ENCODE measurements at places on chromosomes 3 and 15.

DNA sequence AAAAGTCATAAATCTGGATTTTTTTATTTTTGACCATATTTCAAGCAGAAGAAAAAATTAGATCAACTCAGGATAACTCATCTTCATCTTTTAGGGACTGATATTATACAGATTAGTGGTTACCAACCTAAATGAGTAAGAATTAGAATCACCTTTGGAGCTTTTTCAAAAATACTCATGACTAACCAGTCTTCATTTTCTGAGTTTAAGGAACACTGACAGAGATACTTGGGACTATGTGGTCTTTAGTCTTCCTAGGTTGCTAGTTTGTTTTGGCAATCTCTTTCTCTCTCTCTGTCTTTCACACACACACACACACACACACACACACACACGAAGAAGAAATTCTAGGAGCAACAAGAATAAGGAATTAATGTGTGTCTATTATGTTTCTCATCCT, 50.1 kb downstream of the TMOD3 start:
- DNase-seq = no peak

GRCh38 chr3:117079997-117080396, 370.4 kb downstream of the TUSC7 start:
- DNase-seq = no peak

DNA sequence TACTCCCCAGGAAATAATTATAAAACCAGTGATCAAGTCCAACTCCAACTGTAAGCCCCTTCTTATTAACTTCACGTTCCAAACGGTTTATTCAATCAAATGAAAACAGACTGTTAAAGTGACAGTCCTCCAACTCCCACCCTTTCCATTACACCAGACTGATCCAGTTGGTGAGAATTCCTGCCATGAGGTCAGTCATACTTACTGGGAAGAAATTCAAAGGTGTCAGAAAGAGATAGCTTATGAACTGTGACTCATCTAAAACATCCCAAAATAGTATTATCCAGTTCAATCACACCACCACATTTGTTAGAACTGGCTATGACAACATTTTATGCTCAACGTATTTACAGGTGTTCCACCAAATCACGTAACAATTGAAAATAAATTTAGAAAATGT, 19.5 kb downstream of the SMARCC1 start:
- DNase-seq = no peak

DNA sequence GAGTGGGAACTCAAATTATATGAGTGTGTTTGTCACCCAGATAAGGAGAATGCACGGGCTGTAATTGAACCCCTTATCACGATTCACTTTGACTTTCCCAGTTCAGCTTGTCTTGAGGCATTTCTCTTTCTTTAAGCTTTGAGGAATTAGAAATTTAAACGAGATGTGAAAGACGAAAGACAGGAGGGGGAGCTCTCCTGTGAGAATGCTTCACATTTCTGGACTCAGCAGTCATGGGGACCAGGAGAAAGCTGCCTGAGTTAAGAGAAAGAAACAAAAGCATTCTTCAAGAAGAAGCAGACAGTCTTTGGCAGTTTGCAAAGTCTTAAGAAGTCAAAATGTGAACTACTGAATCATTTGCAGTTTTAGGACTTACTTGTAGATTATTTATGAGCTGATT, 205.6 kb downstream of the NECTIN3 start:
- DNase-seq = no peak

DNA sequence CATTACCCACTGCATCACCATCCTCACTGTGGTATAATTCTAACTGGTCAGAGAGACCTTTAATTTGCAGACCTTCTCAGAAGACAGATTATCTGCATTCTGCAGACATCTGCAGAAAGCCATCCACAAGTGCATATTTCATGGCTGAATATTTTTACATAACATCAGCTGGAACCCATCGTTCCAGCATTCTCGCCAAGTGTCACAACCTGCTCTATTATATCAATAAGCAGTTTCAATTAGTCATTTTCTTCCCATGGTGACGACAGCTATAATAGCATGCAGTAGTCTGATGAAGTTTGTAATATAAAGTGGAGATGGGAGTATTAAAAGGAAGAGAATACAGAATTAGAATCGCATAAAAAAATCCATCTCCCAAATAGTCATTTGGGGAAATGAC, 334.7 kb downstream of the FHIT start:
- no peak for DNase-seq

DNA sequence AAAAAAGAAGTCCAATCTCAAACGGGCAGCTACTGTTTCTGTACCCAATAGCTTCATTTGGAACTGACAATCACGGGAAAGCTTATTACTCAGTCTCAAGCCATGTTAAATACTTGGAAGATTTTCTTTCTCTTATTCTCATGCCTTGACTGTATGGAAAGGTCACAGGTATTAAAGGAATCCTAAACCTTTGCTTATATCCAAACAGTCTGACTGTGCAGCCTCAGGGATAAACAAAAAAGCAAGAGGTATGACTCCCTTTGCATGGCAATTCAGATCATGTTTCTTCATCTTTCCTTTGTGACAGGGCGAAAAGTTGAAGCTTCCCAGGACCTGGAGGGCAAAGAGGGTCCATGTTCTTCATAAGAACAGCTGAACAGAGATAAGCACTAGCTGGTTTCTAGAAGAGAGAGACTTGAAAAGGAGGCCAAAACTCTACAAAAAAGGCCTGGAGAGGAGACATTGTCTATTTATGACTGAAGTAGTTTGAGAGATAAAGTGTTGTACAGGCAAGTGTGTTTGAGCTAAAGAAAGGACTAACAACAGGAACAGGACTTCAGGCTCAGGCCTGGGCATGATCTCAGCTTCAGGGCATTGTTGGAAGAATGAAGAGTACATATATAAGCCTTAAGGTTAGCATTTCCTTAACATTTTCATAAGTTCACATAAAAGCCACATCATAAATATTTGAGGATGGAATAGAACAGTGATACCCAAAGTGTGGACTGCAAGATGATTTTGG, 231.0 kb upstream of the THRB start:
- DNase-seq = no peak

DNA sequence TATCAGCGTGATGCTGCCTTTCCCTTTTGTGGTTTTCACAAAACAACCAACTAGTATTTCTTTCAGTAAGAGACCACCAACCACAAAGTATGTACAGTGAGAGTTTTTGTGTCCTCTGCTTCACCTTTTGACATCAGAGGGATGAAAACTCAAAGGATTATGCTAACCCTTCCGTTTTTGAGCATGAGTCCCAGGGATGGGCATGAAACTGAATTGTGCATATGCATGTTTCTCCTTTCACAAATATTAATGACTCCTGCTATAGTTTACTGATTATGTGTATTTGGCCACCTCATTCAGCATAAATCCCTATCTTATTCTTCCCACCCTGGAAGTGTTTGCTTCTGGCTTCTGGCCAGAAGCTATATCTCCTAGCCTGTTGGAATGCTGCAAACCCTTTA, 59.2 kb downstream of the RSRC1 start:
- DNase-seq = no peak

GRCh38 chr15:40722934-40723333, 28.0 kb downstream of the RAD51 start:
- DNase-seq = no peak

GRCh38 chr15:70376031-70376928, 278.6 kb upstream of the TLE3 start:
- no peak for DNase-seq

DNA sequence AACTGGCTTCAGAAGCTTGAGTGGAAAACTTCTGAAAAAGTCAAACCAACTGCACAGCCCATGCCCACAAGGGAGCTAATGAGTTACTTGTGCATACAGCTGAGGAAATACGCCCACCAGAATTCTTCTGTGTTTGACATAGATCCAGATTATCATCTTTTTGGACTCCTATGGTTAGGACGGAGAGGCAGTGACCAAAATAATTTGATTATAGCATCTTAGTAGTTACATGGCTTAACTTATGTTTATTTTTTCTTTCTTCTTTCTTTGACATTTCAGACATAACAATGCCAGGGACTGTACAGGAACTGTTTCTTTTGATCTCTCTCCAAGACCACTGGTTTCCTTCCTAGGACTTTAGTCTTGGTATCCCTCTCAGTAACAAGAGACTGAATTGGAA, 246.1 kb upstream of the RASGRP1 start:
- no peak for DNase-seq

- DNase-seq = no peak
Observed at GRCh38 chr3:197305854-197306253, 7.4 kb upstream of the DLG1 start.

- DNase-seq = no peak
Observed at GRCh38 chr15:83208367-83208661, 691 bp upstream of the HDGFL3 start.

DNA sequence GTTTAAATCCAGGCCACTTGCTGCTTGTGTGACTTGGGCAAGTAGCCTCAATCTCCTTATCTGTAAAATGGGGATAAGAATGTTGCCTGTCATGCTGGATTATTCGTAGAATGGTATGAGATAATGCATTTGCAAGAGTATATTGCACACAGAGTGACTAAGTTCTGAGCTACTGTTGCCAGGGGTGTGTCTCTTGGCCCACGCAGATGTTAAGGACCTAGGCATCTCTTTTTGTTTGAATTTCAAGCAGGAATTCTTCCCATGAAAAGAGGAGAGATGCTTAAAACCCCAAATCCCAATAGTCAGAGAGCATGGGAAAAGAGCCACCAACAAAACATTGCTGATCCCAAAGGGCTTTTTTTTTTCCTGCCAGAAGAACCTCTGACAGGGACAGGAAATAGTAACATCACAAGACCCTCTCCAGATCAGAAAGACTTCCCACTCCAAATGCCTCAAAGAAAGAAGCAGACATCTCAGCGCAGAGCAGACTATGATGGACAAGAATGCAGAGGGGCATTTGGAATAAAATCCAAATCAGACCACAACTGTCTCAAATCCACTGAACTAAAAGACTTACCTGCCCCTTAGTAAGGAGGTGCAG, 90.5 kb downstream of the MRPL46 start:
- no peak for DNase-seq

- DNase-seq = no peak
Observed at GRCh38 chr15:57592426-57592825, 722 bp downstream of the MYZAP start.

DNA sequence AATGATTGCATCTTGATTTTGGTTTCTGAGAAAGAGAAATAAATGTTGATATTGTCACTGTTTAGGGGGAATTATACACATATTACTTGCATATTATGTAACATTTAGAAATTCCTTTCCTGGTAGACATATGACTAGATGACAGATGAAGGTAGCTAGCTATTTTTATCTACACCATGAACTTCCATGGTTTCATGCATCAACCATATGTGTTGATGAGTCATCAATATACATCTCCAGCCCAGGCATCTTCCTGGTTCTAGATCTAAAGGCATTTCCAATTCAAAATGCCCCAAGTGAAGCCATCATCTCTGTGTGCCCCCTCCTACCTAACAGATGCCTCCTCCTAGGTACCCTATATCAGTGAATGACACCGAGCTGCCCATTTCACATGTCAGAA, 9.5 kb upstream of the ADAMTSL3 start:
- no peak for DNase-seq

DNA sequence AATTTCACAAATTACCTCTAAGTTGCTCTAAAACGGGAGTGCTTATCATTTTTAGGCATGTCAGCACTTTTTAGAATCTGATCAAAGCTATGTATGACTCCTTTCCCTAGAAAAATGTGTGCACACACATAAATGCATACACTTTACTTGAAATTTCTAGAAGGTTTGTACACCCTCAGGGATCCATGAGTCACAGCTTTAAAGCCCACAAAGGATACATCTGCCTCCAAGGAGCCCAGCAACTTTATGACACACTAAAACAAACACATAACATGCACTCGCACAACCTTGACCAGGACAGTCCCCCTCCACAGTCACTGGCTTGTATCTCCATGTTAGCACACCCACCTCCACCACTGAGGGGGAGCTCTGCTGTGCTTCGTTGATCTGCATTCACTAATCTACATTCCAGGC, 722.0 kb upstream of the CFAP20DC start:
- DNase-seq = no peak

All from stimulated activated CD4-positive, alpha-beta T cell treated with anti-CD3 and anti-CD28 coated beads, Interleukin-1b, Interleukin-23, amount 100 ng/mL, for 24 hours (primary cell).